Mesangial cell (primary cell): ENCODE measurements at places on chromosomes 12 and 14. TPM values are rescaled to one million over a fixed set of nuclear protein-coding genes. Genes with fewer than 3 reads are reported as not detected.

ARL6IP4 gene
- 114 and 140 TPM in 2 replicates for total RNA-seq

MPHOSPH9 gene
- total RNA-seq = 28.4 and 41.2 TPM in 2 replicates

RDH11 gene
- total RNA-seq = 61.4 and 93.0 TPM in 2 replicates

MFAP5 gene
- 0.89 and 1.5 TPM in 2 replicates for total RNA-seq

TAS2R50 gene
- 0.38 and 0.98 TPM in 2 replicates for total RNA-seq

TBC1D30 gene
- total RNA-seq = 0.65 and 0.89 TPM in 2 replicates

KCNH5 gene
- not detected in 2 replicates for total RNA-seq

KLRB1 gene
- total RNA-seq = not detected in 2 replicates

CCNB1IP1 gene
- total RNA-seq = 39.8 and 56.3 TPM in 2 replicates

KRT86 gene
- total RNA-seq = 0.13 and 0.16 TPM in 2 replicates

OR4N2 gene
- total RNA-seq = not detected in 2 replicates
